ENCODE measurements at places on chromosomes 7 and 10. TPM values are rescaled to one million over a fixed set of nuclear protein-coding genes. Genes with fewer than 3 reads are reported as not detected.

DNA sequence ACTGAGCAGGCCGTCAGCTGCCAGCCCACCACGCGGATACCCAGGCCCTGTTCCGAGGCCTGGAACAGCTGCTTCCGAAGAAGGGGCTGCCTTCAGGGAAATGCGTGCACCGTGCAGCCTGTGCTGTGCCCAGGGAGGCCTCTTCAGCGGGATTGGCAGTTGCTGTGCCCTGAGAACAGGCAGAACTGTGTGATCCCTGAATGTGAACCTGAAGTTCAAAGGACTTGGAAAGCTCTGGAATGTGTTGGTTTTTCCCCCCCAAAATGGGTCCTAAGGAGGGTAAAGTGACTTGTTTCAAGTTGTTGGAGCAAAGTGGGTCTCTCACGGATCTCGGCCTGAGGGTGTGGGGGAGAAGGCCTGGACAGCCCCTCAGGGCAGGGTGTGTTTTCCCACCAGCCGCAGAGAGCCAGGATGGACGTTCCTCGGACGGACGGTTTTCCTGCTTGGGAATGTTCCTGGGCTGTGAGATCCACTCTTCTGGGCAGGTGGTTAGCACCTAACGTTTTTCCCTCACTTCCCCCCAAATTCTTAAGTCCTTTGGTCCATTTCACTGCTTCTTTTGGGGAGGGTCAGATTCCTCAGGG, 2.1 kb downstream of the SPRN start:
- no peaks in the 10 kb centered on the region for H3K4me1 ChIP-seq
- H3K4me3 ChIP-seq, result no peak overlapping the region
- DNase-seq, result no peak

DNA sequence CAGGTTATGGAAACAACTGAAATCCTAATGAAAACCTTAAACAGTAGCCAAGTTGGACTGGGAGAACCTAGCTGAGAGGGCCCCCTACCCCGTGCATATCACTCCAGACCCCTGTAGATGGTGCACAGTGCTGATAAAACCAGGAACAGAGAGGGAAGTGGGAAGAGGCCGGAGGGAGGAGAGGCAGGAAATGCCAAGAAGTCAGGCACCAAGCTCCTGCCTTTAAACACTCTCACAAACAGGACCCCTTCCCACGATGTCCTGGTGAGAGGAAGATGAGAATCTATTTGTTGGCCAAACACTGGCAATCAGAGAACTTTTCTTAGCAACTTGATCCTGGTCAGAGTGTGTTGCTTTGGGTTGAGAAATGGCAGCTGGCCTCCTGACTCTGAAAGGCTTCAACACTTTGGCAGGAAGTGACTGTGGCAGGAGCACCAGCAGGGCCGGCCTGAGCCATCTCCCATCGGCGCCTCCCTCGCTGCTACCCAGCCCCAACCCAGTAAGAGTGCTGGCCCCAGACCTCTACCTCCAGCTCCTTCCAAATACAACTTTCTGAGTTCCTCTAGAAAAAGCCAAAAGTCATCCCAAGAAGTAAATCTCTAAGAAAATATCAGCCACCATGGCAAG, 39.5 kb downstream of the GSDME start:
- peaks cover 9% of the 10 kb centered on the region for H3K4me1 ChIP-seq
- DNase-seq, result no peak
- H3K27ac ChIP-seq, result no peak overlapping the region
- no peaks in the 10 kb centered on the region for H3K27me3 ChIP-seq
- no peak overlapping the region for H3K4me3 ChIP-seq
- no peaks in the 10 kb centered on the region for H3K36me3 ChIP-seq

DNA sequence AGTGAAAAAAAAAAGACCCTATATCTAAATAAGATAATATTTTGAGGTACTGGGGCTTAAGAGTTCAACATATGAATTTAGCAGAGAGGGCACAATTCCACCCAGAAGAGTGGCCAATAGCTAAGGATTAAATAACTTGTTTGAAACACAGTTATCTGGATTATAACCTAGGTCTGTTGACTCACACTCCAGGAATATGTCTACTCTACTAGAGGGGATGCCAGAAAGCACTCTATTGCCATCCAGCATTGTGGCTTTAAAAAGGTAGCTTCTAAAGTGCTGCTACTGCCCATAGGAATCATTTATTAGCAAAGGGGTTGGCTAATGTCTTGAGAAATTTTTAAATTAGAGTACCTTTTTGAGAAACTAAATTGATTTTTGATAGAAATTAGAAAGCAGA, 102.2 kb downstream of the PPP1R3A start:
- no peak for DNase-seq
- no peaks in the 10 kb centered on the region for H3K4me1 ChIP-seq

DNA sequence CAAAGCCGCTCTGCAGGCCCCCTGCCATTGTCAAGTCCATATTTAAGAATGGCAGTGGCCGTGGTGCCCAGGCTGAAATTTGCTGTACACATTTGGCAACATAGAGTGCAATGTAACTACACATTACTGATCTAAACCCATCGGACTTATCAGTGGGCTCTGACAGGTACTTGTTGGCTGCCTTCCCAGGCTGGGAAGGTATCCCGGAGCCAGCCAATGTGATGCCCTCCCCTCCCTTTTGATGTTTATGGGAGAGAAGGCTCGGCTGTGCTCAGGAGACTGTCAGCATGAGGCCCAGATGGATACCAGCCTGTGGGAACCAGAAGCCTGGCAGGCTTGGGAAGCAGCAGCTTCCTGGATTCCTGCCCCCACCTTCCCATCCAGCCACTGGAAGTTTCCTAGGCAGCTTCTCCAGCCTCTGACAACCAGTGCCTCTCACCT, 146.1 kb upstream of the TCF7L2 start:
- peak overlapping the region; percentile 60 for H3K27ac ChIP-seq
- DNase-seq, result no peak
- H3K4me1 ChIP-seq, result peaks cover 12% of the 10 kb centered on the region
- no peak overlapping the region for H3K4me3 ChIP-seq

GRCh38 chr10:91367127-91367531, 43.0 kb upstream of the HECTD2 start:
- H3K27ac ChIP-seq, result no peak overlapping the region
- no peak overlapping the region for H3K4me3 ChIP-seq
- H3K27me3 ChIP-seq, result no peaks in the 10 kb centered on the region
- no peaks in the 10 kb centered on the region for H3K4me1 ChIP-seq

- H3K27me3 ChIP-seq, result no peaks in the 10 kb centered on the region
- peak; percentile 42 for DNase-seq
- no peak overlapping the region for H3K4me3 ChIP-seq
- no peaks in the 10 kb centered on the region for H3K36me3 ChIP-seq
These were observed 315.2 kb upstream of the ZNF32 start for GRCh38 chr10:43963793-43964425.

ATP5F1C gene
- total RNA-seq, result 448 TPM

COMTD1 gene
- total RNA-seq, result 155 TPM

CACNA2D1 gene
- 14.8 TPM for total RNA-seq

MYH16 gene
- not detected for total RNA-seq

Measured in Peyer's patch (tissue), 4 donors.